ENCODE measurements at places on chromosomes 7 and 10.

DNA sequence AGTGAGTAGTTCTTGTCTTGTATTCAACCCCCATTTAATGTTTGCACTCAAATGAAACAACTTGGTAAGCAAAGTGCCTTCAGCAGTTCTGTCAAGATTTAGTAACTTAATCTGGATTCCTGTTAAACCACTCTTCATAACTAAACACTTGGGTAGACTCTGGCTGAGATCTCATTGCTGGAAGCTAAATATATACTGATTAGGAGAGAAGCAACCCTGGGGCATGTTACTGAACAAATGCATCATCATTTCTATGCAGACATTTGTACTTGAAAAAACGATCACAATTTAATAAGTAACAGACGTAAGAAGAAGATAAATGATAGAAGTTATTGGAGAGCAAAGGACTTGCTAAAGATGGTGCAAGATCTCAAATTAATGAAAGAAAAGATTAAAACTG, 308.4 kb upstream of the POM121L12 start:
- DNase-seq: no peak

GRCh38 chr7:1255080-1255816, 22.6 kb downstream of the UNCX start:
- DNase-seq: no peak

- no peak for DNase-seq
Observed at GRCh38 chr10:29923416-29923965, 135.9 kb downstream of the JCAD start.

GRCh38 chr7:30199271-30199670, 64.5 kb downstream of the MTURN start:
- no peak for DNase-seq

GRCh38 chr10:75606203-75606779, 174.9 kb downstream of the LRMDA start:
- no peak for DNase-seq

DNA sequence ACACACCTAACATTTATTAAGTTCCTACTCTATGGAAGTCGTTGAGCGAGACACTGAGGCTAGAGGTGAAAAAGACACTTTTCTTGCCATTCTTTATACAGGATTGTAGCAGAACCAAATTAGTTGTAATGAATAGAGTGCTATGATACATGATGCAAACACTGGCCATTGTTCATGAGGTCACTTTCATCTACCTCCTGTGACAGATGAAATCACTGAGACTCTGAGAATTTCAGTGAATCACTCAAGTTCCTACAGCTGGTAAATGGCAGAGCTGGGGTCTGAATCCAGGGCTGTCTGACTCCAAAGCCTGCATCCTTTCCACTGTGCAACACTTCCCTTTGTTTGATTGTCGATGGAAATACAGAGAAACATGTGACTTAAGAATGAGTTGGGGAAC, 657.6 kb downstream of the LRMDA start:
- DNase-seq: no peak

DNA sequence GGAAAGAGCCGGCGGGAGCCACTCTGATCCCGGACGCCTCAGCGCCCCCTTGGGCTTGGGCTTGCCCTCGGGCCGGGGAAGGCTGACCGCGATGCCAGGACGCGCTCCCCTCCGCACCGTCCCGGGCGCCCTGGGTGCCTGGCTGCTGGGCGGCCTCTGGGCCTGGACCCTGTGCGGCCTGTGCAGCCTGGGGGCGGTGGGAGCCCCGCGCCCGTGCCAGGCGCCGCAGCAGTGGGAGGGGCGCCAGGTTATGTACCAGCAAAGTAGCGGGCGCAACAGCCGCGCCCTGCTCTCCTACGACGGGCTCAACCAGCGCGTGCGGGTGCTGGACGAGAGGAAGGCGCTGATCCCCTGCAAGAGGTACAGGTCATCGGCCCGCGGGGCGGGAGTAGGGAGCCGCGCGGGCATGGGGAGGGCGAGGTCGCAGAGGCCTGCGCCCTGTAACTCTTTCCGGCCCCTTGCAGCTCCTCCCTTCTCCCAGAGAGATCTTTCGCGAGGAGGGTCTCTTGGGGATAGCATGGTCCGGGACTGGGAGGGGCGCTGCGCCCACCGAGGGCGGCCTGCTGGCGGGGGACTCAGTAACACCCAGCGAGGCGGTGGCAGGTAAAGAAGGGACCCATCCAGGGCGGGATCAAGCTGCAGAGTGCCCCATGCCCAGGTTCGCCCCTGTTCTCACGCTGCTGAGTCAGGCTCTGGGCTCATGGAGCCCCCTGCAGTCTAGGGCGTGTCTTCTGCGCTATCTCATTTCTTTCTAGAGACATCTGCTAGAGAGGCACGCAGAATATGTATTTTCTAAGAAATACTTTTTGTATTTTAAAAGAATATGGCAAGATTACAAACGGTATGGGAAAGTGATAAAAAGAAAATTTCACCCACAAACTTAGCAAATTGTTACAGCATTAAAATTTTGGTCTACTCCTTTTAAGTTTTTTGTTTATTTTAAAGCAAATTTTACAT, 687 bp downstream of the EPDR1 start:
- DNase-seq: no peak

DNA sequence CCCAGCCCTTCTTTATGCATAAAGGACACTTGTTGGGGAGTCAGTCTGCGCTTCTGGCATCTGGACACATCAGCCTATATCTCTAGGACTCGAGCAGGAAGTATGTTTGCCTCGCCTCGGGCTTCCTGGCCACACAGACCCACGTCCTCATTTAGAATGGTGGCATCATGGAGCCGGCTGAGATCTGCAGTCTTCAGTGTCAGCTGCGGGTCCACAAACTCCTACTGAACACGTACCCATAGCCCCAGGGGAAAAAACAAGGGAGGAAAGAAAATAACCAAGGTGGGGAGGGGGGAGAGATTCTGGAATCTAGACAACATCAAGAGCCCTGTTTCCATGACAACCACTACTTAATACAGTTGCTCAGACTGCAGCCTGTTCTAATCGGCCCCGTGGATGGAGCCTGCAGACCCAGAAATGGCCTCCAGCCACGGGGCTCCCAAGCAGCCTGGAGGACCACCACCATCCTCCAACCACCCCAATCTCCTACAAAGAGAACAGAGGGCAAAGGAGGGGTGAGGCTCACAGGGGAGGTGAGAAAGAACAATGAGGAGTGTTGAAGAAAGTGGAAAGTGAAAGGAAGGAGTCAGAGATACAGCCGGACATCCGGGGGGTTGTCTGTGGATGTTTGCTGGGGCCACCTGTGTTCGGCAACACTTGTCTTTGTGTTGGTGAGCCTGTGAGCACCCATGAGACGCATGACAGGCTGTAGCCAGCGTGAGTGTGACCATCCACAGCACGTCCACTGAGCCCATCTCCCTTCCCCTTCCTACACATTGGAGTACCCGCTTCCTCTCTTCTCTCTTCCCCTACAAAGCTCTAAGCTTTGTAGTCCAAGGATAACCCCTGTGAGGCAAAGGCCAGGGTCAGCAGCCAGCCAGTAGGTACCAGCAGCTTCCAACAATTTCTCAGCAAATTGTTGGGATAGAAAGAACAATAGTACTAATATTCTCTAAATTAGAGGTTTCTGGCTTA, 141.0 kb downstream of the PLXNA4 start:
- DNase-seq: no peak

- DNase-seq: no peak
Observed at GRCh38 chr10:25704622-25705021, 229.4 kb upstream of the MYO3A start.

- no peak for DNase-seq
Observed at GRCh38 chr7:22697876-22698606, 29.0 kb upstream of the IL6 start.

- no peak for DNase-seq
Observed at GRCh38 chr7:126696256-126697038, 556.3 kb downstream of the GRM8 start.

DNA sequence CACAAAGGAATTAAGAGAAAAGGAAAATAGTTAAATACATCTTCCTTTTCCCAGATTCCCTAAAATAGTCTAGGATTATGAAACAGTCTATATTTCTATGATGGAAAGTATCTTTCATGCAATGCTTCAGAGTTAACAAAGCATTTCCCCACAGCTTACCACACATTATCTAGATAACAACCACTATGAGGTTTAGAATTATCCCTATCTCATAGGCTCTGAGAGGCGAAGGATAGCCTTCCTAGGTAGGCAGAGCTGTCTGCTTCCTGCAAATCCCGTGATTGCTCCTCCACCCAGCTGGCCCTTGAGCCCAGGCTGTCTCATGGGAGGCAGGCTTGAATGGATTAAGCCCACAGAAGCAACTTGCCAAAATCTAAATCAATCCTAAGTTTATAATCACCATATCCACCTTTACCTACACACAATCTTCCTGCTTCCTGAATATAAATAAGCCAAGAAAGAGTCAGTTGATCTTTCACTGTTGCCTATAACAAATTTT, 321.4 kb upstream of the AOAH start:
- no peak for DNase-seq

DNA sequence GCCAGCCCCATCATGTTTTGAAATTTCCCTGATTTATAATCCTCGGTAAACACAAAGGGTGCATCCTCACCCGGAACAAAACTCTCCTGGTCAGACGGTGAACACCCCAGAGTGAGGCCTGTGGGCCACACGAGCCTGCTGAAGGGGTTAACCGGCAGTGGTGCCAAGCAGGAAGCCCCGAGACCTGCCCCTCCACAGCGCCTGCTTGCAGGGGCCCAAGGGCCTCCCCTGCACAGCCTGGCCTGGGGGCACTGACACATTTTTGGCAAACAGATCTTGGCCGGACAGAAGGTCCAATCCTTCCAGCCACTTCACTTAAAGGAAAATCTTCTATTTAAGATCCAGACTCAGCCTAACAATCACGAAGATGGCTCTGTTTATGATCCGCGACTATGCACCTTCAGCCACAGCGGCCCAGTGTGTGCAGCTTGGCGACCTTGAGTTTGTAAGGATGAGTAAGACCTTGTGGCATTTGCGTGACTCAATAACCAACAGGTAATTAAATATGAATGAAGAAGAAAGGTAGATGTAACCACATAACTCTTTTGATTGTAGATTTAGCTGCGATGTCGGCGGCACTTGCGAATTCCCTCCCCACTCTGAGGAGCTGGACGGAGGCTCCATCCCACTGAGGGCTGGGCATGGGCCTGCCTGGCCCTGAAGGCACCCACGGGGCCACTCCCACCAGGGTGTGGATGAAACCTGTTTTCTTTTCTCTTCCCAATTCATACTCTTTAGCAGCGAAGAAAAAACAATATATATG, 328.2 kb downstream of the DNAJB6 start:
- no peak for DNase-seq

- no peak for DNase-seq
Observed at GRCh38 chr7:135918134-135918533, 59.0 kb downstream of the MTPN start.

- DNase-seq: no peak
Observed at GRCh38 chr7:25854608-25855497, 297.1 kb upstream of the NFE2L3 start.

GRCh38 chr7:112122144-112122543, 84.1 kb downstream of the DOCK4 start:
- DNase-seq: no peak
